ENCODE measurements at places on chromosomes 6 and 20.
A peak's percentile ranks its signal among the peaks of the same experiment; 100 is the strongest.

- DNase-seq, result no peak
Measured at GRCh38 chr20:55353206-55353605, 652.1 kb downstream of the CBLN4 start.

DNA sequence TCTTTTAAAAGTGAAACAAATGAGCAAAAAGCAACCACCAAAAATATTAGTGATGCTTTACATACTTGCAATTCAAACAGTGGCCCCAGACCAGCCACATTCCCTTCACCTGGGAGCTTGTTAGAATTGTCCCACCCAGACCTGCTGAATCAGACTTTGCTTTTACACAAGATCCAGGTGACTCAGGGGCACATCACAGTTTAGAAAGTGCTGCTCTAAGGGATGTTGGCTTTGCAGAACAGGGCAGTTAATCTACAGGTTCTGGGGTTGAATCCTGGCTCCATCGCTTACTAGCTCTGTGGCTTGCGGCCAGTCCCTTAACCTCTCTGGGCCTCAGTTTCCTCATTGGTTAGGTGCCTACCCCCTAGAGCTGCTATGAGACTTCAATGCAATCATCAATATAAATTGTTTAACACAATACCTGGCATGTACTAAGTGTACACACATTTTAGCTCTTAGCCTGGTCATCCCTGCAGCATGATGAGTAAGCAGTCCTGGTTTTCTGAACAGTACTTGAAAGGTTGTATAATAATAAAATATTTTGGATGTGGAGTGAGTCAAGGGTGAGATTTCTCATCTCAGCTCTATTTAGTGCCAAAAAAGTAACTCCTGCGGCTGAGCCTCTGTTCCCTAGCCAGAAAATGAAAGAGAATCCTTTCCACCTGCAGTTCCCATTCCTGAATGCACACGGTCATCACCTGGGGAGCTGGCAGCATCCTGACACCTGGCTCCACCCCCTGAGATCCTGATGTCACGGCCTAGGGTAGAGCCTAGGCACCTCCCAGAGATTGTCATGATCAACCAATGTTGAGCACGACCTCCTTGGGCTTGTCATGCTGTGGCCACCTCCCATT lies 162.7 kb downstream of the ANKRD60 start:
- DNase-seq, result no peak

DNA sequence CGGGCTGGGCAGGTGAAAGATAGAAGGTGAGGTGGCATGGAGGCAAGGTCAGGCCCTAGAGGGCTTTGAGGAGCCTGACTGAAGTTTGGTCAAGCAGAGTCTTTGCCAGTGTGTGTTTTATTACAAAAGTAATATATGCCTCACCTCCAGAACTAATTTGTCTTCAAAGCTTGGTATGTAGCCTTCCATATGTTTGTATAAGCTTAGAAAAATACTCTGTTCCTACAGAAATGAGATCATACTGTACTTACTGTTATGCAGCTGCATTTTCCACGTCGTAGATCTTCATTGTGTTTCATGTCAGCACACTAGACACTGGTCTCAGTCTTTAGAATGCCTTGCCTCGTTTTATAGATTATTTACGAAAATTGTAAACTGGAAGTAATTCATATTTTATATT lies 61.8 kb downstream of the ANKS1A start:
- DNase-seq, result no peak

DNA sequence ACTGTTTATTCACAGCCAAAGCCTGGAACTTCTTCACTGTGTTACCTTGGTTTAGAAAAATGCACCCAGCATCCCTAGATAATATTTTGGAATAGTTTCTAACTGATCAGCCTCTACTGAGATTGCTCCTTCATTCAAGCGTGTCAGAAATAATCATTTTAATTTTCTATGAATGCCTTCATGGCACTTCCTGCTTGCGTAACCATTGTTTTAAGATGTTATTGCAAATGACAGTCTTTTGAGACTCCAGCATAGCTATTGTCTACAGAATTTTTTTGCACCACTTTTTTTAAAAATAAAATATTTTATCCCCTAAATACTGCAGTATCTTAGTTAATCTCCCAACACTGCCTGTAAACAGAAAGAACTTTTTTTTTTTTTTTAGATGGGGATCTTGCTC lies 213.1 kb downstream of the PHACTR1 start:
- DNase-seq, result no peak

DNA sequence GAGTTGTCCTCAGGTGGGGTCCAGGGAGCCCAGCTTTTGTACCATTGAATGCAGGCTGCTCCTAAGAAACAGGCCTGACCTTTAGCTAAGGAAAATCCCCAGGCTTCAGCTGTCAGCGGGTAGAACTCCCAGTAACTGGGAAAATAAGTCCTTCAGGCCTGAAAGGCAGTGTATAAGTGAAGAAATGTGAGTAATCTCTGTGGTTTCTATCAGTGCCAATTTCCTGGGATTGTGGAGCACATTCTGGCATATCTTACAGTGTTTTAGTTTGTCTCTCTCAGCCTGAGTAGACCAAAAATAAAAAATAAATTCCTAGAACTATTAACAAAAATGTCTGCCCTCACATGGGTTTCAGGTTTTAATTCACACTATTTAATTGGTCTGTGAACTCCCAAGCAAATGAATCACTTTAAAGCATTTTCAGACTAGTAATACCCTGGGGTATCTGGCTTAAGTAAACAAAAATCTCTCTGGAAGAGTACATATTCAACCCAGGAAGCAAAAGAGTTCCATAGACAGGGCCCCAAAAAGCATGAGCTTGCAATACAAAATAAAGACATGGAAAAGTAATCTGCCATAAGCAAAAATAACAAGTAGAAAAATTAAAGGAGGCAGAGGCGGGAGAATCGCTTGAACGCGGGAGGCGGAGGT lies 566.2 kb upstream of the NOX3 start:
- DNase-seq, result peak; percentile 12

- no peak for DNase-seq
Measured at GRCh38 chr6:13515912-13516311, 28.5 kb upstream of the GFOD1 start.

DNA sequence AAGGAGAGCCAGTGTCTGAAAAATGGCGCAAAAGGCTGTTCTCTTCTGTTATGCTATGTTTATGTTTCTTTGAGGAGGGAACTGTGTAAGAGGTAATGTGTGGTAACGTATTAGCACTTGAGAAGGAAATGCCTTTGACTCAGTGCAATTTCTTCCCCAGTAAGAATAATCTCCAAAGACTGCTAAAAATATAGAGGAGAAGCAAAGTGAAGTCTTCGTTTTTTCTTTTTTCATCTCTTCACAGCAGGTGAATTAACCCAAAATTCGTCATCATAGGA lies 47.1 kb upstream of the IFNGR1 start:
- DNase-seq, result peak; percentile 89

- peak; percentile 14 for DNase-seq
Measured at GRCh38 chr6:25215881-25216280, 63.3 kb upstream of the CARMIL1 start.

DNA sequence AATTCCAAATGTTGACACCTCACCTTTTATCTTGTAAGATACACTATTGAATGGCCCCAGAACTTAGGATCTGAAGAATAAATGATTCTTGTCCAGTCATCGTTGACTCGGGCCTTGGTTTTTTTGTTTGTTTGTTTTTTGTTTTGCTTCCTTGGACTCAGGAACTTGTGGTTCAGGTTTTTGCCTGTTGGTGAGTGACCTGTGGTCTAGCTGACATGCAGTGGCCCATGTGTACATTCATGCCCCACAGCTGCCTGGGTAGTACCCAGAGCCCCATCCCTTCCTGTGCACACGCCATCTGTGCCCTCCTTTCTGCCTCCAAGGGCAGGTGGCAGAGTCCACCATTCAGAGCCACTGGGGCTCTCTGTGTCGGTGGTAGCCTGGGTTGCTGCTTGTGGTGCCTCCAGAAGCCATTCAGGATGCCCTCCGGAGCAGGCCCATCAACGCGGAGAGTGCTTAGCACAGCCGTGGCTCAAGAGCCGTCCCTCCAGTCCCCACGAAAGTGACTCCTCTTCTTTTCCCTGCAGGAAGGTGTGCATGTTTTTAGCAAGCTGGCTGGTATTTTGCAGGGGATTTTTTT lies 85.9 kb downstream of the SYNJ2 start:
- no peak for DNase-seq

DNA sequence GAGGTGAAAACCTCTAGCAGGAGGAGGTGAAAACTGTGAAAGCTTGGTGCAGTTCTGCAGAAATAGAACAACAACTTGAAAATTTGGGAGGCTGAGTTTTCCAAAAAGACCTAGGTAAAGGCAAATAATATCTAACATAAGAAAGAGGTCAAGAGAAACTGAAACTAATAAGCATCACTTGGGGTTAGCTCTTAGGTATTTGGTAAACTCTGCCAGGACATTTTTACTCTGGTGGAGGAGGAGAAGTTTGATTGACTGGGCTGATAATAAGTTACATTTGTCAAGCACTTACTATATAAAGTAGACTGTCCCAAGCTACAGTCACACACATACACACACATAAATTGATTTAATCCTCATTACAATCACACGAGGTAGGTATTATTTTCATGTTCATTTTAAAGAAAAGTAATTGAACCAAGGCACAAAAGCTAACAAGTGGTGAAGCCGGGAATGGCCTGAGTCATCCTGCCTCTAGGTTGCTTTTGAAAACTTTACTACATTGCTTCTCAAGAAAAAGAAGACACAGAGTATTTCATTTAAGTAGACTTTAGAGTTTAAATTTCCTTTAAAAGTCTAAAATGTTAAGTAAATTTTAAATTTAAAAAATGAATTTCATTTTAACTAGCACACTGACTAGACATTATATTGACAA lies 275.5 kb downstream of the PTPRK start:
- DNase-seq, result peak; percentile 36

- DNase-seq, result no peak
Measured at GRCh38 chr20:3901706-3902440, 12.7 kb downstream of the PANK2 start.

DNA sequence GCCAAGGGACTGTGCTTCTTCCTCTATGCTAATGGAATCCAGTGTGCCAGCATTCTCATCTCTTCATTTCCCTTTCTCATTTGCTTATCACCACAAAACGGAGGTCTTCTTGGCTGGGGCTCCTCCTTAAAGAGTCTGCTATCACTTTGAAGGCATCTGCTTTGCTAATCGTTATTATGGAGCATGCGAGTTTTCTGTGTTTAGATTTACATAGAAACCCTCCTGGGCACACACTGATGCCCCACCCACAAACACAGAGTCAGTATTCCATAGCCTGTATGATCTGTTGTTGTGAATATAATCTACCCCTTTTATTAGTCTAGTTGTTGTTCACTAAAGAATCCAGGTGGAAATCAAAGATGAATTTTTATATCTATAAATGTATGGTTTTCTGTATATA lies 83.4 kb upstream of the XRN2 start:
- no peak for DNase-seq

DNA sequence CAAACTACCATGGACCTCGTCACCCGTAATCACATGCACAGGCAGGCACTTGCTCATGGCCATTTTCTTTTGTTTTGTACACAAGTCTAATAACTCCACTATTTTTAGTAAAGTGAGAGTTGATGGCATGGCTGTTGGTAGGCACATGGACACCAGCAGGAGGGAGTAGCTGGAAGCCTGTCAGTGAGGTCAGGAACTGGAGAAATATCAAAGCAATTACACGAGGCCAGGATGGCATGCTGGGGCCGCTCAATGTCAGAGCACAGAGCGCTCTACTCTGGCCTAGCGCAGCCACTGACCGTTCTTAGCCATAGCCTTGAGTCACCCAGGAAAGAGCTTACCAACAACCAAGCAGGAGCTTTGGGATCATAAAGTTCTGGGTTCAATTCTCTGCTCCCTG lies 36.1 kb upstream of the GTSF1L start:
- no peak for DNase-seq

DNA sequence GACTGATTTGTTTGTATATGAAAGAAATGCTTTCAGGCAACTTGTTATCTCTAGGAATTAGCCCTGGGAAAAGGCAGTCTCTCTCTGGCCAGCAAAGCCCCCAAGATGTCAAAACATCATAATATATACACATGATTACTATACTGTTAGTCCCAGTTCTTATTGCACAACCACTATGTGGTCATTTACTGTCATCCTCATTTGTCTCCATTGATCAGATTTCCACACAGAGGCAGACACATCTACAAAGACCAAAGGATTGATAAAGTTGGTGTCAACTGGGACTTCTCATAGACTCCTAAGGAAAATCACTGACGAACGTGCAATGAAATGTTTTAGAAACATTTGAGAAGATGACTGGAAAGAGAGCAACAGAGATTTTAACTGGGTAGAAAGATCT lies 71.9 kb upstream of the POPDC3 start:
- DNase-seq, result no peak

DNA sequence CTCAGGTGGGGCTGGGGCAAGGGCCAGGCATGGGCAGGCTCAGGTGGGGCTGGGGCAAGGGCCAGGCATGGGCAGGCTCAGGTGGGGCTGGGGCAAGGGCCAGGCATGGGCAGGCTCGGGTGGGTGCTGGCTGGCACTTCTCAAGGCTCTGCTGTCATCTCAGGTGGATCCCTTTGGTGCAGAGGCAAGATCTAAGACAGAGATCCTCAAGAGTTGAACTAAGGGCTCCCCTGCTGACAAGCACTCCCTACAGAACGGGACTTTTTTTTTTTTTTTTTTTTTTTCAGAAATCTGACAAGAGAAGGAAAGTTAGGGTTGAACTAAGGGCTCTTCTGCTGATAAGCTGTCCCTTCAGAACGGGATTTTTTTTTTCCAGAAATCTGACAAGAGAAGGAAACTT lies 24.9 kb downstream of the MMP24OS start:
- DNase-seq, result no peak

DNA sequence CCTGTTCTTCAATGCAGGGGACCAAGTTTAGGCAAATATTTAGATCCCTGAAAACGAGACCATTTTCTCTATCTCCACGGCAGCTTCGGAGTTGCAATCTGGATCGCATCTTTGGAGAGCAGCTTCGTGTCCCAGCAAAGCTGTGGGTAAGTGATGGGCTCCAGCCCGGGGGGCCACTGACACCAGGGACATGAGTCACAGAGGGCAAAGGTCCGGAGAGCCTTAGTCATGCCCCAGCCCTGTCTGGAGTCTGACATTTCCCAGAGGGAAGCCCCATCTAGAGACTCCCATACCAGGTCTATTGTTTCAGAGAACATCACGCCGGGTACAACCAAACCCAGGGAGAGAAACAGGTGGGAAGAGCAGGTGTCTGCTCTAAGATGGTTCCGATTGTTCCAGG lies 95.9 kb downstream of the NFATC2 start:
- DNase-seq, result peak; percentile 56

GRCh38 chr6:155117256-155117655 lies 122.1 kb downstream of the TIAM2 start:
- DNase-seq, result peak; percentile 91

Measured in choroid plexus epithelial cell (primary cell).